ENCODE measurements at places on chromosomes 12 and 14.

DNA sequence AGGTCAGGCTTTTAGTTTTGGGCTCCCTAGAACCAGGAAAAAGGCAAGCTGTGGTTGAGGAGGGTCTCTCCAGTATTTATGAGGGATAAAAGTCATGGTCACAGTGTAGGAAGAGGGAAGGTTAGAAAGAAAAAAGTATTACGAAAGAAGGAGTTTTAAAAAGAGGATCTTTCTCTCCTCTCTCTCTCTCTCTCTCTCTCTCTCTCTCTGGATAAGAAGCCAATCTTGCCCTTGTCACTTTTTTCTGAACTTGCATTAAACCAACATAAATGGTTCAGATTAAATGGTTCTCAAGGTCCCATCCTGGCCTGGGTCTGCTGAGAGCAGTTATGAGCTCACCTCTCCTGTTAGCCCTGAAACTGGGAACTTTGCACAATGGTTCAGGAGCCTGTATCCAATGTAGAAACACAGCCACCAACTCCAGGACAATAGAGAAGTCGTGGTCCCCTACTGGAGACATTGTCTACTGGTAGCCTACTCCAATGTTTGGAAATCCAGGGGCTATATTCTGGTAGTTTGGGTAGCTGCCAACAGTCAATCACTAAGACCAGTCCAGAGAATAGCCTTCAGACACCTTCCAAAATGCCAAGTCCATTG, 131.9 kb downstream of the DAD1 start:
- no peak for DNase-seq

DNA sequence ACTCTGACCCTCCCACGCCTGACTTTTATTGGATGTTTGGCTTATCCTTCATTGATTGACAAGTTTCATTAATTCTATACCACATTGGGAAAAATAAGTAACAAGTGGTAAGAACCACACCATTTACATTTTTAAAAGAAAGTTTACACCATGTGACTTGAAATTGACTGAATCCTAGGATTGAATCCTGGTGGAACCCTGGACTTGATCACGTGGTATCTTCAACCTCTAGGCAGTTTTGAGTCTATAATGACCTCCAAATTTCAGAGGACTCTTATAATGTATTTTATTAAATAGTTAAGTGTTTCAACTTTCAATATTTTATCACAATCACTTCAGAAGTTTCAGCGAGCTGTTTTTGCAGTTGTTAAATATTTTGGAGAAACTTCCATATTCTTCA, 172.0 kb downstream of the SLC6A15 start:
- DNase-seq, result no peak

GRCh38 chr14:88164906-88165534, 158.0 kb downstream of the KCNK10 start:
- no peak for DNase-seq

DNA sequence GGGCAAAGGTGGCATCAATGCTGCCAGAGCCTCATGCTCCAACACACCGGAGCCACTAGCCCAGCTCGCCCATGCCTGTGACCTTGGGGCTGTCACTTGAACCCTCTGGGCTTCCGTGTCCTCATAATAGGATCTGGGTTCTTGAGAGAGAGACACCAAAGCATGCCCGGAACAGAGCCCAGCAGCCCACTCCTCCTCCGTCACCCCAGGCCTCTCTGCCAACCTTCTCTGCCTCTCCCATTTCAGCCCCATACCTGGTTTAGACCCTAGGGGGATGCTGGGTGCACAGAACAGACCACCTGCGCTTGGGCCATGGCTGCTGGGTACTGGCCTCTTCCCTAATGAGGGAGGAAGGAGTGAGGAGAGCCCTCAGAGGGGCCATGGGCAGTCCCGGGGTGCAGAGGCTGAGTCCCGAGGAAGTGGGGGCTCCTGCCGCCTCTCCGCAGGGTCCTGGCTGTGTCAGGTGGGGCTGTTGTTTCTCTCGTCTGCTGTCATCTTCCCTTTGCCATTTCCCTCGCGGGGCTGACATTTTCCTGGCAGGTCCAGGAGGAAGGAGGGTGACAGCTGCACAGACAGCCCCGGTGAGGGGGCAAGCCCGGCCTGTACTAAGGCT, 172.4 kb upstream of the RTL1 start:
- DNase-seq, result no peak

- DNase-seq, result no peak
Observed at GRCh38 chr12:82651489-82651888, 35.2 kb upstream of the TMTC2 start.

DNA sequence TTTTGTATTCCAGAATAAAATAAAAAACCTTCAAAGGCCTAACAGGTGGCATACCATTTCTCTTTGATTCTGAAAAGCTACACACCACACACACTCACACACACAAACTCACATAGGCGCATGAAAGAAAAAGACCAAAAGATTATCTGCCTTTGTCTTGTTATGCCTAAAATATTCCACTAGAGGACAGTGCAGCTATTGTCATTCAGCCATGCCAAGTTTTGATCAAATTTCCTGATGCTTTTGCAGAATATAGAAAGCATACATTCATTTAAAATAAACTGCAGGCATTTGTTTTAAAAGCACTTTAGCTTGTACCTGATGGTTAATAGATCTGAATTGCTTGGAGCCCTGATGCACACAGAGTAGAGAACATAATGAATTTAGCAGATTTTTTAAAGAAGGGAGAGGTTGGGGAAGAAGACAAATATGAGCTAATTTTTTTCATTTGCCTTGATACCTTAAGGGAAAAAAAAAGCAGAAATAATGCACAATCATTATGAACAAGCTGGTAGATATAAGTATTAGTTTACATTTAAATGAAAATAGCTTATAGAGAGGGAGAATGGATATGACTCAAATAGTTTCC, 1766.9 kb upstream of the SEL1L start:
- DNase-seq, result no peak

DNA sequence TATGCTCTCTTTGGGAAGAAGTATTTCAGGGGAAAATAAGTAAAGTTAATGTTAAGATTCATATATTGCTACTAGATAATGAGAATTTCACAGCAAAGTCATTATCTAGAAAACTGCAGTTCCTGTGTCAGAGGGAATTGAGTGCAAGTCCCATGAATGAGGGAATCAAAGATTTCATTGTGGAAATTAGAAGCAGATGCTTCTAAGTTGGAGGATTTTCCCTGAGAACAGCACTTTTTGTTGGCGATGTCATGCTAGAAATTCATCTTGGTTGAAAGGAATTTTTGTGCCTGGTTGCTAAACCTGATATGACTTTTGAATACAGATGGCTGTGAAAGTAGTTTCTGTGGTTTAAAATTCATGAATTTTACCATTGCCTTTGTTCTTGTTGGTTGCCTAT, 25.6 kb downstream of the FRMD6 start:
- no peak for DNase-seq

DNA sequence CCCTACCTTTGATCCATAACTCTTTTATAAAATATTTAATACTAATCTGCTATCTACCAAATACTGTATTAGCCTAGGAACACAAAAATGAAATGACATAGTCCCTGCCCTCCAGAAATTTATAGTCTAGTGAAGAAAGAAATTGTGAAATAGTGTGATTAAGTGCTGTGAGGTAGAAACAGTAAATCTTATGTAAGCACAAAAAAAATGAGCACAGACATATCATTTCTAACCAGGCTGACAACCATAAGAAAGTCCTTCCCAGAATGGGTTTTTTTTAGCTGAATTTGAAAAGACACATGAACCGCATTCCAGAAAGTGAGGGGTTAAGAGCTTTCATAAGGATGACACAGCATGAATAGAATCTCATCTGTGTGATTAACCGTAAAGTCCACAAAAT, 145.9 kb downstream of the SOX5 start:
- no peak for DNase-seq

GRCh38 chr14:69921052-69921451, 41.8 kb downstream of the SMOC1 start:
- no peak for DNase-seq

GRCh38 chr14:76997257-76997970, 31.1 kb downstream of the IRF2BPL start:
- DNase-seq, result no peak

DNA sequence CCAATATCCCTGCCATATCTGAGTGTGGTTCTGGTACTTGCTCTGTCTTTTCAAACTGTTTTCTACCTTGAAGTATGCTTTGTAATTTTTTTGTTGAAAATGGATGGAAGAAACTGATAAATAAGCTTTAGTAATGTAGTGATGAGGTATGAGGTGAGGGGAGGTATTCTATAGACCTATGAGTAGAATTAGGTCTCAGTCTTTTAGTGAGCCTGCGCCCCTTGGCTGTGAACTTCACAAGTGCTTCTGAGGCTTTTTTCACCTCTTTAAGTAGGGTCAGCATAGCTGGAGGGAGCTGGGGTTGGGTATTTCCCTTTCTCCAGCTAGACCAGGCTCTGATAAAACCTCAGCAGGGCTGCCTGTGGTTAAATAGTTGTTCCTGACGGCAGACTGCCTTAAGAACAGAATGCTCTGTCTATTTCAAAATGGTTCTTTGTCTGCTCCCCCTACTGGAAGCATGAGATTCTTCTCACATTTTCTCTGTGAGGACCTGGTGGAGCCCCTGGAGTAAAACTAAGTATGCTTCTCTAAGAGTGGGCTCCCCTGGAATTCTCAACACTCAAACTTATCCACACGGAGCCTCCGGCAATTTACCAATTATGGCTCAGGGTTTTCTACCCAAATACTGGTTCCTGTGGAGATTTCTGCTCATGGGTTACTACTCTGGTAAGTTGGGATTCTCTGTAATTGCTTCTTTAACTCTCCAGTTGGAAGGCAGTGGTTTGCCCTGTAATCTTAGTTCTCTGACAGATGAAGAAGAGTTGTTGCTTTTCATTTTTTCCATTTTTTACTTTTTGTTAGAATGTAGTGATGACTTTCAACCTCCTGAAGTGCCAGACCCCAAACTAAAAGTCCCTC, 13.1 kb downstream of the KRT5 start:
- DNase-seq, result no peak

DNA sequence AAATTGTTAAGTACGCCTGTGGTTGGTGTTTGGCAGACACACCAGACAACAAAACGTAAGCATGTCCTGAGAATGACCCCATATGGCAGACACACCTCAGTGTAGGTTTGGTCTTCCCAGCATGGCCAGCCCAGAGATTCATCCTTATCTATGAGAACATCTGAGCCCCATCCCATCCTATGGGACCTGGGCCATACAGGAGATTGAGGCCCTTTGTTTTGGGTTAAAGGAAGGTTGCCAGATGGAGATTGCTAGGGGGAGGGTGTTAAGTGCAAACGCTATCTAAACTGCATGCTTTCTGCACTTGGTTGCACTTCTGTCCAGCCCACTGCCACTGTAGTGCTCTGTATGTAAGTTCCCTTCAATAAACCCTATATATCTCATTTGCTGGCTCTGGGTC, 4.1 kb upstream of the PCNX4 start:
- no peak for DNase-seq

DNA sequence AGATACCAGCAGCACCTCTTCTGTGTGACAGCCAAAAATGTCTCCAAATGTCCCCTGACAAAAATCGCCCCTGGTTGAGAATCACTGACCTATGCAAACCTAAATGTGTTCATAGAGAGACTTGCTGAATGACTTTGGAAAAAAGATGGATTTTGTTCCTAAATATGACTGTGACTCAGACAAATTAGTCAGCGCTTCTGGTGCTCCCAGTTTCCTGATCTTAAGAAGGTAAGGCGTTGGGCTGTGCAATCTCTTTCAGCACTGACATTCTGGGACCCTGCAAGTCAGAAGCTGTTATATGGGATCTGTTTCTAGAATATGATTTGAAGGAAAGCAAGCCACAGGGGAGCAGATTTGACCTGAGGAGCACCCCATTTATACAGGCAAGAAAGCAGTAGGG, 90.6 kb upstream of the PWP1 start:
- DNase-seq, result no peak

- DNase-seq, result no peak
Observed at GRCh38 chr12:99455350-99456035, 192.1 kb upstream of the GARIN6 start.

Data from stimulated activated CD4-positive, alpha-beta T cell treated with anti-CD3 and anti-CD28 coated beads, Interleukin-4, amount 100 ng/mL, for 4 hours (primary cell).